GM04503 (cell line): ENCODE measurements at places on chromosomes 13 and 19.

- DNase-seq, result no peak
Measured at GRCh38 chr19:55672418-55672817, 2.6 kb upstream of the EPN1 start.

GRCh38 chr13:71759651-71760511, 107.1 kb downstream of the DACH1 start:
- no peak for DNase-seq

- DNase-seq, result no peak
Measured at GRCh38 chr13:38803531-38803930, 116.7 kb downstream of the FREM2 start.

GRCh38 chr19:6020972-6021805, 43.2 kb upstream of the RANBP3 start:
- DNase-seq, result no peak

DNA sequence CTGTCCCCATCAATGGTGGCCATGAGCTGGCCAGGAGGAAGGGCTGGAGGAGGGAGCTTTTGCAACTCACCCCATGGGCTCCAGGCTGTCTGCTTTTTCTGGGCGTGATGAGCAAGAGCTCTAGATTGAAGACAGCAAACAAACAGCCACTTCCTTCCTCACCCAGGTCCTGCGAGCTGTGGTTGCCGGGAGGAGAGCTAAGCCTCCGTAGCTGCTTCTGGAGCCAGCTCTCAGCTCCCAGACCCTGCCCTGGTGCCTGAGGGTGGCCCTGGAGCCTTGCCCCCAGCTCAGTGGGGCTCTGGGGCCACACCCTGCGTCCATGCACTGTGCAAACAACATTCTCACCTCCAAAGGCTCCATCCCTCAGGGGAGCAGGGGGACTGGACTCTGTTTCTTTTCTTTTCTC, 6.2 kb downstream of the MYO1F start:
- DNase-seq, result peak; percentile 35

DNA sequence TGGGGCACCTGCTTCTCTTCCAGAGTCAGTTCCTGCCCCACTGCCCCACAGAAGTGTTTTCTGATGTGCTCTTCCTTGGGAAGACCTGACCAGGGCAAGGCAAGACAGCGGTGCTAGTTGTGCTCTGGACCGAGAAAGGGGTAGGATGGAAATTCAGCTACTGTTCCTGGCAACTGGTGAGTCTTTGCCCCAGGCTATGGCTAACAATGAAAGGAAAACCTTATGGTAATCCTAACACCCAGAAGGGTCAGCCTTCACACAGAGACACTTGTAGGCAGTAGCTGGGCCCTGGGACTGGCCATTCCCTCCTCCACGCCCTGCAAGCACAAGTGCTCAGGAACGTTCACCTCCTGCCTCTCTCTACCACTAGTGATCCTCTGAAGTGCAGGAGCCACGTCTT, 9.6 kb upstream of the CYSLTR2 start:
- no peak for DNase-seq

DNA sequence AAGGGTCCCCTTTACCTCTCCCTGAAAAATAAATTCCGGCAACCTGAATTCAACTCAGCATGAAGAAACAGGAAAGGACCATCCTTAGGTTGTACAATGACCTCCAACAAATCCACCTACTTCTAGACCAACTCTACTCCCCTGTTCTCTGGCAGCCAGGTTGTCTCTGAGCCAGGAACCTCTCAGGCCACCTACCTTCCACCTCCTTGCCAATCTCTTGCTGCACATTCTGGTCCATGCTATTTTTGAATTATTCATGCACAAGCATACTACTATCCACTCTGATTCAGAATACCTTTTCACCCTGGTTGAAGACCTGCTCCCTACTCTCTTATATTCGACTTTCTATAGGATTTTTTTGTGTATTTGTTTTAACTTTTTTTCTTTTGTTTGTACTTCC, 415.0 kb upstream of the ZNF507 start:
- no peak for DNase-seq

- peak; percentile 18 for DNase-seq
Measured at GRCh38 chr19:2719920-2720776, 1.0 kb downstream of the DIRAS1 start.

GRCh38 chr13:40170982-40171381, 495.5 kb downstream of the FOXO1 start:
- DNase-seq, result no peak

- DNase-seq, result no peak
Measured at GRCh38 chr13:32262165-32262564, 53.0 kb downstream of the ZAR1L start.

DNA sequence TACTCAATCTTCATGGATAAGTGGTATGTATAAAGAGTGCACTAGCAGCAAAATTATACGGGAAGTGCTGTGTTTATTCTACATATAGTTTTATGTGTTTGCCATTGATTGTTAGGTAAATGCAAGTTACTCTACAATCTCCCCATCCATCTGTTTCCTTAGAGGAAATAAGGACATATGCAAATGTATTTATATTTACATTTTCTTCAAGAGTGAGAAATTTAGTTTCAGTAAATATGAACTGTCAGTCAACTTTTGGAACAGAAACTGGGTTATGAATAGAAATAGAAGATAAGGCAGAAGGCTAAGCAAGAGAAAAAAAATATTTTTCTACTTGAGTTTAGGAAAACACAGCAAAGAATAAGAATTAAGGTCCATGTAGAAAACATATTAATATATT, 176.1 kb upstream of the KLHL1 start:
- DNase-seq, result no peak

- no peak for DNase-seq
Measured at GRCh38 chr13:36848199-36848982, 29.4 kb downstream of the RFXAP start.

GRCh38 chr19:55858969-55859368, 22.6 kb downstream of the NLRP4 start:
- no peak for DNase-seq

GRCh38 chr13:43895940-43896339, 16.2 kb downstream of the LACC1 start:
- DNase-seq, result no peak

- DNase-seq, result no peak
Measured at GRCh38 chr19:18450931-18451836, 13.3 kb upstream of the ISYNA1 start.

GRCh38 chr13:77507931-77508776, 27.4 kb upstream of the SCEL start:
- peak; percentile 6 for DNase-seq

GRCh38 chr13:51938454-51938853, 72.8 kb downstream of the ATP7B start:
- DNase-seq, result no peak

DNA sequence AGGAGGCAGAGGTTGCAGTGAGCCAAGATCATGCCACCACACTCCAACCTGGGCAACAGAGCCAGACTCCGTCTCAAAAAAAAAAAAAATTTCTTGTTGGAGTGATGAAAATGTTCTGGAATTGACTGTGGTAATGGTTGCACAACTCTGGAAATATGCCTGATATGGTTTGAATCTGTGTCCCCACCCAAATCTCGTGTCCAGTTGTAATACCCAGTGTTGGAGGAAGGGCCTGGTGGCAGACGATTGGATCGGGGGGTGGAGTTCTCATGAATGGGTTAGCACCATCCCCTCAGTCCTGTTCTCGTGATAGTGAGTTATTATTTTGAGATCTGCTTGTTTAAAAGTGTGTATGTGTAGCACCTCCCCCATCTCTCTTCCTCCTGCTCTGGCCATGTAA, 41.1 kb upstream of the MAP3K10 start:
- peak; percentile 37 for DNase-seq

- DNase-seq, result no peak
Measured at GRCh38 chr19:6590258-6590826, 608 bp downstream of the CD70 start.

DNA sequence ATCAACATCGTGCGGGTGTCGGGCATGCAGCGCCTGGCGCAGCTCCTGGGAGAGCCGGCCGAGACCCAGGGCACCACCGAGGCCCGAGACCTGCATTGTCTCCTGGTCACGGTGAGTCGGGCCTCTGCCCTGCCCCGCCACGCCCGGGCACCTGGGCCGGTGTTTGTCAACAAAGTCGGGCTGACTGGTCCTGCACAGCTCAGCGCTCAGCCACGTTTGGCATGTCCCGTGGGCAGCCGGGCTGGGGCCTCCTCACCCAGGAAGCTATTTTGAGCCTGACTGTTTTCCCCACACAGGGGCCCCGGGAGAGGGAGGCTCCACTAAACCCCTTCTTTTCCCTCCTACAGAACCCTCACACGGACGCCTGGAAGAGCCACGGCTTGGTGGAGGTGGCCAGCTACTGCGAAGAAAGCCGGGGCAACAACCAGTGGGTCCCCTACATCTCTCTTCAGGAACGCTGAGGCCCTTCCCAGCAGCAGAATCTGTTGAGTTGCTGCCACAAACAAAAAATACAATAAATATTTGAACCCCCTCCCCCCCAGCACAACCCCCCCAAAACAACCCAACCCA, 1.3 kb downstream of the GADD45B start:
- no peak for DNase-seq

- DNase-seq, result no peak
Measured at GRCh38 chr19:58450856-58451357, 515 bp upstream of the ZNF324B start.

DNA sequence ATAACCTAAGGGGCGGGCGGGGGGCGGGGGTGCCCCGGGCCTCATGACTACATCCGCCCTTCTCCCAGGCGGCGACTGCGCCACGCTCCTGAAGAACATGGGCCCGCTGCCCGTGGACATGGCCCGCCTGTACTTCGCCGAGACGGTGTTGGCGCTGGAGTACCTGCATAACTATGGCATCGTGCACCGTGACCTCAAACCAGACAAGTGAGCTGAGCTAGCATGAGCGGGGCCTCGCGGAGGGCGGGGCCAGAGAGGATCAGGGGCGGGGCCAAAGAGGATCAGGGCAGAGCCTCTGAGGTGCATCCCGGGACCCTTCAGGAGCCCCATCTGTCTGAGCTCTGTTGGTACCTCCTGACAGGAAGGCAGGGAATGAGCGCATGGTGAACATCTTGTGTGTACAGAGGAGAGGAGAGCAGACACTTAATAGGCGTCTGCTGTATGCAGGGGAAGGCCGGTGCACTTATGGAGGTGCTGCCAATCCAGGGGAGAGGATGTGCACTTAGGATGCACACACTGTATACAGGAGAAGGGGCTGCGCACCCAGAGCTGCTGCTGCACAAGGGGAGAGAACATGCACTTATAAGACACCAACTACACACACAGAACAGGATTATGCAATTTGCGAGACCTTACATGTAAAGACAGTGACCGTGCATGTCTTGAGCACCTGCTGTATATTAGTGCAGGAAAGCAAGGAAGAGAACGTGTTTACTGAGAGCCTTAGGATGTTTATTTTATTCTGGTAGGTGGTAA, 20.9 kb upstream of the PIK3R2 start:
- DNase-seq, result no peak

GRCh38 chr13:44573790-44574465, 2.2 kb downstream of the TSC22D1 start:
- no peak for DNase-seq

DNA sequence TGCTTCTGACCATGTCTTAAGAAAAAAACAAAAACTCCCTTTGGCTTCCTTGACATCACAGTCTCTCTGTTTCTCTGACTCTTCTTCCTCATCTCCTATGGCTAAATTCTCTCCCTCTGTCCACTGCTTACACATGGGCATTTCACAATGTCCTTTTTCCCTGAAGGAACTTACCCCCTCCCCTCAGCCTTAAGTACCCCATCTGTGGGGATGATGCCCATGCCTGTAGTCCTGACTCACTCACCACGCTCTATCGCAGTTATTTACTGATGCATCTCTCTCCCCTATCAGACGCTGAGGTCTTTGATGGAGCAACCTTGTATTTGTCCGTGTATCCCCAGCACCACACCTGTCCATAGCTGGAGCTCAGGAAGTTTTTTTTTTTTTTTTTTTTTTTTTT, 32.4 kb downstream of the ACTN4 start:
- no peak for DNase-seq

GRCh38 chr13:61316647-61317046, 99.0 kb downstream of the PCDH20 start:
- no peak for DNase-seq

- DNase-seq, result no peak
Measured at GRCh38 chr13:23685416-23685815, 115.2 kb downstream of the TNFRSF19 start.

DNA sequence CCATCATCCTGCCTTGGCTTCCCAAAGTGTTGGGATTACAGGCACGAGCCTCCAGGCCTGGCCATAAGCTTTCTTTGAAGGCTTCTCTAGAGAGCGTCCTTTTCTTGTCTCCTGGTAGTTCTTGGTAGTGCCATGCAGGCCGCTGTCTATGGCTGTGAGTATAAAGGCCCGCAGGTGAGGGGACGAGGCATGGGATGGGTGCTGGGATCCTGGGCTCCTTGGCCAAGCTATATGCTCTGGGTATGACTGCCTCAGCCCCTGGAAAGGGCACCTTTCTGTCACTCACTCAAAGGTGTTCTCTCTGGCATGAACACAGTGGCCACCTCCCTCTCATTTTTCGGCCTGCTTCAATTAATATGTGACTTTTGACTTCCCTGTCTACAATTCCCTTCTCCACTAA, 6.3 kb upstream of the ABCC4 start:
- DNase-seq, result no peak

- no peak for DNase-seq
Measured at GRCh38 chr13:114024603-114025404, 50.9 kb upstream of the C13orf46 start.

DNA sequence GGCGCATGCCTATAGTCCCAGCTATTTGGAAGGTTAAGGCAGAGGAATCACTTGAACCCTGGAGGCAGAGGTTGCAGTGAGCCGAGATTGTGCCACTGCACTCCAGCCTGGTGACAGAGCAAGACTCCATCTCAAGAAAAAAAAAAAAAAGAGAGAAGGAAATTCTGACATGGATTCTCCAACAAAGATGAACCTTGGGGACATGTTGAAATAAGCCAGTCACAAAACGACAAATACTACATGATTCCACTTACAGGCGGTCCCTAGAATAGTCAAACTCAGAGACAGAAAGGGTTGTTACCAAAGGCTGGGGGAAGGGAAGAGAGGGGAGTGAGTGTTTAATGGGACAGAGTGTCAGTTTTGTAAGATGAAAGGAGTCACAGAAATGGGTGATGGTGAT, 66.4 kb downstream of the F2RL3 start:
- DNase-seq, result no peak

- no peak for DNase-seq
Measured at GRCh38 chr13:107809125-107809524, 406.2 kb downstream of the LIG4 start.

- no peak for DNase-seq
Measured at GRCh38 chr19:7830272-7830771, 304 bp downstream of the EVI5L start.

- DNase-seq, result no peak
Measured at GRCh38 chr13:65470781-65471180, 1759.4 kb downstream of the PCDH9 start.

DNA sequence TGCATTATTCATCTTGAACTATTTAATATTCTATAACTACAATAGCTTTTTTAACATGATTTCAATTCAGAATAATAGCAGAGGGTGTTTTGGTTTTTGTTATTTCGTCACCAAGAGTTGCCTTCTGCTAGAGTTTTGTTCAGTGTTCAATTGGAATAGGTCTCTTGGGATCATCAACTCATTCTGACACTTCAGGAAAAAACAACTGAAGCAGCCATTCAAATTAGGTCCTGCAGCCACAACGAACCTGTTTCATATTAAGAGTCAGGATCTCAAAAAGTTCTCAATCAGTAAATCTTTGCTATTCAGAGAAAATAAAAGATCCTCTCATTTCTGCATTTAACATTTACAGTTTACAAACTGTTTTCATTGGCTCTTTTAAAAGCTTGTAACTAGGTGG, 2.4 kb upstream of the CHAMP1 start:
- DNase-seq, result no peak
